ENCODE measurements at places on chromosomes 7 and 10. TPM values are rescaled to one million over a fixed set of nuclear protein-coding genes. Genes with fewer than 3 reads are reported as not detected.

DNA sequence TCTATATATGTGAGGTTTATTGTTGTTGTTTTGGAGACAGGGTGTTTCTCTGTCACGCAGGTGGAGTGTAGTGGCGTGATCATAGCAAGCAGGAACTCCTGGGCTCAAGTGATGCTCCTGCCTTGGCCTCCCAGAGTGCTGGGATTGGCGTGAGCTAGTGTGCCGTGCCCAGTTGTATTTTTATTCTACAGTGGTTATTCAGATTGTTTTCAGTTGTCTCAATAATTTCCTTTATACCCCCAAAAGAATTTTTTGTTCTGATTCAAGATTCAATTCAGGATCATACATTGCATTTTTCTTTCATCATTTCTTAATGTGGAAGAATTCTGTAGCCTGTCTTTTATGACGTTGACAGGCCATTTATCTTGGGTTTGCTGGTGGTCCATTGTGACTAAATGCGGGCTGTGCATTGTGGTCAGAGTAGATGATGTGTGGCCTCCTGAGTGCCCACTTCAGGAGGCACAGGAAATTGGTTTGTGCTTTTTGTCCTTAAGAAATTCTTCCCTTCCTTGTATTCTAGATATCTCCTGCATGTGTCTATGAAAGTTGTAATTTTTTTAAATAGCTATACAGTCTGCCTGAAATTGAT, 22.9 kb downstream of the RBM33 start:
- peak; percentile 15 for DNase-seq

GRCh38 chr7:29400437-29400836, 163.2 kb upstream of the PRR15 start:
- DNase-seq: no peak

DNA sequence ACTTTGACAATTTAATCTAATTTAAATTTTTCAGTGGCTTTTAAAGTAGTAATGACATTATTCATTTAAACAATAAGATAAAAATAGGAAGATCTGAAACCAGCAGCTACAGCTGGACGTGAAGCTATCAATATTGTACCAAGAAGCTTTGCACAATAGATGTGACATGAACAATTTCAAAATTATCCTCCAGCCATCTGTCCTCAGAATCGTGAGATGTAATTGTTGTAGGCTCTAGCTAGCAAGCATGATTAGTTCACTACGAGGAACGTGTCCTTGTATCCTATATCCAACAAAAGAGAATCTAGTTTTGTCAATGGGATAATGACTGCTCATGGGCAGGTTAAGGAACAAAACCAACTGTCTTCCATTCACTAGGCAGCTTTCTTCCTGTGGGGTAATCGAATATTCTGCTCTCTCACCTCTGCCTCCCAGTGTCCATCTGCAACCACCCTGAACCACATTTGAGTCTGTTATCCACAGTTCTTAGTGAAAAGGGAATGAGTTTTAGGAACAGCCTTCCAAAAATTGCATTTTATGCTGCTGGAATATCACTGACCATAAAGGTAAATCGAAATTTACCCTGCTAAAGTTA, 247.3 kb downstream of the PARD3 start:
- no peak for DNase-seq

GRCh38 chr7:35707422-35707821, 12.5 kb upstream of the HERPUD2 start:
- DNase-seq: peak; percentile 47

- peak; percentile 35 for DNase-seq
Observed at GRCh38 chr10:3465406-3465891, 292.9 kb upstream of the PITRM1 start.

DNA sequence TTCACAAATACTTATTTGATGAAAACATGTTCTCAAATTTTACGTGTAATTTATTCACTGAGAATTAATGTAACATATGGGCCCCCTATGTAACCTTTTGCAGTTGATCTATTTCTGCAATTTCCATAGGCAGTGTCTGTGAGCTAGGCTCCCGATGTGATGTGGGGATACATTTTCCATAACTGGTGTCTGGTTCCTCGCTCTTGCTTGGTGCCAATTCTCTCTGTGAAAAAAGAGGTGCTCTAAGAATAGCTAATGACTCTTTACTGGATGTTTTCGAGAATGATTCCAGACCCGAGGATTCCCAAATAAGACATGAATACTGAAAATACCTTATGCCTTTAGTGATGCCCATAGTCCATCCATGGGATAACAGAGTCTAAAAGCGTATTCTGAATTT, 286.7 kb upstream of the FZD8 start:
- no peak for DNase-seq

DNA sequence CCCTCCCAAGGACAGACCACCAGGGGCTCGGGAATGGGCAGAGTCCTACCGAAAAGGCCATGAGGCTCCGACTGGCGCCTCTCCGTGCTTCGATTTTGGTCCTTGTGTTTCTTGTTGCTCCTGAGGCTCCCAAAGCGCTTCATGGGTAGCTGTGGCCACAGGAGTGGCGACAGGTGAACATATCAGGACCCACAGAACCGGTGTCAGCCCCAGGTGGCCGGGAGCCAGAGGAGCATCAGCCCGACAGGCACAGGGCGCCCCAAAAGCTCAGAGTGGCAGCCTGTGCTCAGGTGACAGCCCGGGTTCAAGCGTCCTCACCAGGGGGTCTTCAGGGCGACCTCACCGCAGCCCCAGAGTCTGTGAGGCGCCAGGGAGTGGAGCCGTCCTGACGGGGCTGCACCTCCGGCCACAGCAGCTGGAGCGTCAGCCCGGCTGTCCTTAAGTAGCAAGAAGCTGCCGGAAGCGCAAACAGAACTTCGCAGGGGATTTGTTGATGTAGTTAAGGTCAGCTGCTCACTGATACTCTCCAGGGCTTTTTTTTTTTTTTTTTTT, 141.0 kb downstream of the PRKAG2 start:
- DNase-seq: no peak

GRCh38 chr10:90614631-90615030, 243.2 kb downstream of the HTR7 start:
- DNase-seq: peak; percentile 3

The PCBD1 gene
- 36.3 TPM for total RNA-seq

DNA sequence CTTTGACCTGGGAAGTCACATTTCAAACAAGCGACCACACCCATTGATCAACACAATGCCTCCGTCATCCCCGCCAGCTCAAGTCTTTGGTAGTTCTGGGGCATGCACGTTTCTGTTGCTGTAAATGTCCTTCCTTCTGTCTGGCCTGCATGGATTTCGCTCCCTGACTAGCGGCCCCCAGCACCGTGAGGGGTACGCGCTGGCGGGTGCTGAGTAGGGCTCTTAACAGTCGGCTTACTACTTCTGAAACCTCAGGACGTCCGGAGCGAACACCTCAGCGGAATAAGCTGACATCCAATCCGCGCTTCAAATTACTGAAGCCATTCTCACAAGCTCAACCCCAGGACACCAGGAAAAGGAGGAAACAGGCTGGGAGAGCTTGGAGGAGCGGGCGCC, 505 bp downstream of the NUDCD3 start:
- no peak for DNase-seq

DNA sequence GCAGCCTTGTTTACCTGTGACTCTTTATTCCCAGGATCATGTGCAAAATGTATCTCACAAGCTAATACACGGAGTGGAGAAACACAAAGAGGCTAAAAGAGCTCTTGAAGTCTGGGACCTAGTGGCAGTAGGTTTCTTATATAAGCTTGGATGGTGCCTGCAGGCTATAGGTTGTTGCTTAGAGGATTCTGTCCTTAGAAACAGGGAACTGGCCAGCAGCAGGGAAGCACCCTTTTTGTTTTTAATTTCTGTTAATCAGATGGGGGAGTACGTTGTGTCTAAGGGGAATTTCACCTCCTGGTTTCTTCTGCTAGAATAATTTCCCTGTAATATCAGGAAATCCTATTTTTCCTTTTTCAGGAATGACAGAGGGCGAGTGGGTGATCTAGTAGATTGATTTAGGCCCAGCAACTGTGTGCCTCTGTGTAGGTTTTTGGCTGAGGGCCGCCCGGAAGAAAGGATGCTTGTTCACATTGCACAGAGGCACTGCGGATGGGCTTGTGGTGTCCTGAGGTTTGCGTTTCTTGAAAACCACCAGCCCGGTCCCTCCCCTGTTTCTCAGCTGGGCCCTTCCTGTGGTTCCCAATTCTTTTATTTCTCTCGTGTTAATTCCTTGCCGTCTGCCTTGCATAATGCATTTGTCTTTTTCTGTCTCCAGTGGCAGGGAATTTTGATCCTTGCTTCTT, 158.0 kb downstream of the CAMK1D start:
- DNase-seq: no peak

- peak; percentile 60 for DNase-seq
Observed at GRCh38 chr7:13945670-13946069, 43.8 kb downstream of the ETV1 start.

The MPP7 gene
- total RNA-seq: 0.94 TPM

DNA sequence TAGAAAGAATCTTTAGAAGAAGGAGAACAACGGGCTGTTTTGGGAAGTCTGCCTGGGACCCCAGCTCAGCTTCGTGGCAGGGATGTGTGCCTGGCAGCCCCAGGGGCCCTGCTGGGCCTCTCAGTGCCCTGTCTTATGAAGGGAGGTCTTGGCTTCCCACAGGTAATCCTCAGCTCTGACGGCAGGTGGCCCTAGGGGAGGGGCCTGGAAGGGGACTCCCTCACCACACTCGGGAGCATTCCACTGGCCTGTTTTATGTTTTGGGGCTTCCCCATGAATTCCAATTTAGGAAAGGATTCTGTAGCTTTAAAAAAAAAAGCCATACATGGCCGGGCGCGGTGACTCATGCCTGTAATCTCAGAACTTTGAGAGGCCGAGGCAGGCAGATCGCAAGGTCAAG, 3.0 kb upstream of the DMBT1 start:
- peak; percentile 11 for DNase-seq

DNA sequence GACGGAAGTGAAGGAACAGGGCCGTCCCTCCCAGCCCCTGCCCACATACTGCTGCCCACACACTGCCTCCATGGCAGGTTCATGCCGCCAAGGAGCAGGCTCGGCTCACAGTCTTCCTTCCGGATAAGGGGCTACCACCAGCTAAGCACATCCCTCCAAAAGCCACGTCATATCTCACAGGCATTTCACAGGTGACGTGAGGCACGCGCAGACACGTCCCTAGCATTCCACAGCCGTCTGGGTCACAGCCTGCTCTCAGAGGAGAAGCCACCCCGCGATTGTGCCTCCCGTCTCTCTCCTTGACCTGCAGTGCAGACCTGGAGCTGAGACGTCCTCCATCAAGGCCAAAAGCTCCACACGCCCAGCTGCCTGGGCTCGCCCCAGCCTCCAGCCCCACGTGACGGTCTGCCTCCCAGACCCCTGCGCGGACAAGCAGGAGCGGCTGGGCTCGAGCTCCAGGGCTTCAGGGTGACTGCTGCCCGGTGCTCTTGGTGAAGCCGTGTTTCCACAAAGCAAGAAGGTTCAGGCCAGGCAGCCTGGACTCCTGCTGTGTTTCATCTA, 114.0 kb downstream of the MAD1L1 start:
- no peak for DNase-seq

DNA sequence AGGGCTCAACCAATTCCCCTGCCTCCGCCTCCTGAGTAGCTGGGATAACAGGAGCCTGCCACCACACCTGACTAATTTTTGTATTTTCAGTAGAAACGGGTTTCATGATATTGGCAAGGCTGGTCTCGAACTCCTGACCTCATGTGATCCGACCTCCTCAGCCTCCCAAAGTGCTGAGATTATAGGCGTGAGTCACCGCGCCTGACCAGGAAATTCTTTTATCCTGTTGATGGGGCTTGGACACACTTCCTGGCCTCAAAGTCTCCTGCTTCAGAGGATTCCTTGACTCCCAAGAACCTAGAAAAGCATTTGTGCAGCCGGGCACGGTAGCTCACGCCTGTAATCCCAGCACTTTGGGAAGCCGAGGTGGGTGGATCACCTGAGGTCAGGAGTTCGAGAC, 16.2 kb downstream of the ZNF425 start:
- DNase-seq: no peak

DNA sequence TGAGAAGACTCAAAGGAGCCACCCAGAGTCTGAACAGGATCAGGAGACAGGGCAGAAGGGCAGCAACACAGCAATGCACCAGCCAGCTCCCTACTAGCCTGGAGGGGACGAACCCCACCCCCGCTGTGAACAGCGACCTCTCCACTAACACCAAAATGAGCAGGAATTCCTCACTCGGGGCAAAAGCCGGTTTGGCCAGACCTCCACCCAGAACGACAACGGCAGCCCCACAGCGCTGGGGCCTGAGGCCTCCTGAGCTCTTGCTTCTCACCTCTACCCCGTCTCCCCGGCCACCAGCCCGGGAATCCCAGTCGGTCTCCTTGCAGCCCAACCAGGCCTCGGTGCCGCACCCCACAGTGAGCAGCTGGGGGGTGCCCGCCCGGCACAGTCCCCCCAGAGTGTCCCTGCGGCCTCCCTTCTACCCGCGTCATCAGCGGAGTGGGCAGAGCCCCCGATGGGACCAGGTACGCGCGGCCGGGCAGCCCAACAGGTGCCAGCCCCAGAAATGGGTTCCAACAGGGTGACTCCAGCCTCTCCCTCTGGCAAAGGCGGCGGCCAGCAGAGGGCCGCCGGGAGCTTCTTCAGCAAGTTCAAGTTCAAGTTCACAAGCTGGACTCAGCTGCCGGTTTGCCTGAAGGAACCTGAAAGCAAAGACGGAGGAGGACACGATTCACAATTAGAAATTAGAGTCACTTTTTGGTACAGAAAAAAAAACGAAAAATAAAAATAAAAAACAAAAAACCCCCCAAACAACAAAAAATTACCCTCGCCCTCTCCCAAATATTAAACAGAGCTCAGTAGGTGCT, 129.0 kb downstream of the MARCHF5 start:
- peak; percentile 15 for DNase-seq

Data from M059J (cell line).